ENCODE measurements at places on chromosomes 5 and 9.
A peak's percentile ranks its signal among the peaks of the same experiment; 100 is the strongest.

DNA sequence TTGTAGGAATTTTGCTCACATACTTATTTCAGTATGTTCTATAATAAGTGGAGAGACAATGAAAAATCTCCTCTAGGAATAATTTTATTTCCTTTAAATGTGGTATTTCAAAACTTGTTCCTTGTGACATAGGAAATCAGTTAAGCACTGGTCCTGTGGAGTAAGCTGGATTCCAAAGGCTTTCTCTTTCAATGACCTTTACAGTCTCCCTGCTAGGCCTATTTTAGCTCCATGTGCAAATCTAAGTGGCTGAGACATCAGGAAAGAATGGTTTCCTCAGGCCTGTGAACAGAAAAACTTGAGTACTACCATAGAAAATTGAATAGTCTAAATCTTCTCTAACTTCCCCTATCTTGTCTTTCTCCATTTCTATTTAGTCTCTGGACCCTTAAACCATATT, 514.2 kb upstream of the TLE4 start:
- DNase-seq = peak; percentile 25

- no peak for DNase-seq
These were observed 207.7 kb downstream of the MEF2C start for GRCh38 chr5:88675168-88675707.

GRCh38 chr9:17907779-17908508, 329.1 kb downstream of the SH3GL2 start:
- DNase-seq = no peak

- DNase-seq = no peak
These were observed 52.4 kb downstream of the FSD1L start for GRCh38 chr9:105500108-105500766.

- no peak for DNase-seq
These were observed 236.8 kb downstream of the SLIT3 start for GRCh38 chr5:169064093-169064492.

DNA sequence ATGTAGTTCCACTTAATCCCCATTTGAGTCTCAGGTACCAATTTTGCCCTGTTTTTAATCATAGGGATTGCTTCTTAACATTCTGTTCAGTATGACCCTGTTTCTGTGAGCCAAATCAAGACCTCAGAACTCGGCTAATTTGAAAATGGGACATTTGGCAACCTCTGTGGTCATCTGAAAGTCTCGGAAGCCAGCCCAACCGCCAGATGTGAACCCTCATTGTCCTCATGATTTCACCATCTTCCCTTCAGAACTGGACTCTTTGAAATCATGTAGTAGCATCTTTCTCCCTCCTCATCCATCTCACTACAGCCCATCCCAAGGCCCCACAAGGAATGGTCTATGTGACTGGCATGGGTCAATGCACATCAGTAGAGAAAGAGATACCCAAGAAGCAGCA, 88.9 kb downstream of the S1PR3 start:
- DNase-seq = peak; percentile 1

DNA sequence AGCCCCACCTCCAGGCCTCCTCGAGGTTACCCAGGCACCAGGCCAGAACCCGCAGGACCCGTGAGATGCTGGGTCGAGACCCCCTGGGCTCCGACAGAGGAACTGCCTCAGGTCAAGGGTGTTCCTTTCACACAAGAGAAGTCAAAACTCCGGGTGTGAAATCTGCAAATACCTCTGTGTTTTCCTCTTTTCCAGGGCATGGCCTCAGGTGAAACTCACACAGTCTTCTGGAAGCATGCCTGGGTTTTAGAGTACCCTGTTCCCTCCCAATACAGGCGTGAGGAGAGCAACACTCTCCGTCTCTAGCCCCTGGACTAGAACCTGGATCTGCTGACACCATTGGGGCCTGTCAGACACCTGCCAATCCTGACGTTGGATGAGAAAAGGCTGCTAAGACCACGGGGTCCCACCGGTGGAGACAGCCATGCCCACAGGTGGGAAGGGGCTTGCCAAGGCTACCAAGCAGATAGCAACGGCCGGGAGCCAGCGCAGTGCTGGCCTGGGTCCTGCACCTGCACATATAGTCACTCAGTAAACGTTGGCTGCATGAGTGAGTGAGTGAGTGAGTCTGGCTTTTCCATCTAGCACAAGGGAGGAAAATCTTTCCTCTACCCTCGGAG, 182.0 kb upstream of the PPP1R26 start:
- no peak for DNase-seq

- DNase-seq = no peak
These were observed at the start of gene PCDH12 for GRCh38 chr5:141958113-141958512. Gene PCDH12 (minus strand): TSS chr5:141958202. CDS start chr5:141957851, 351 bp downstream.

DNA sequence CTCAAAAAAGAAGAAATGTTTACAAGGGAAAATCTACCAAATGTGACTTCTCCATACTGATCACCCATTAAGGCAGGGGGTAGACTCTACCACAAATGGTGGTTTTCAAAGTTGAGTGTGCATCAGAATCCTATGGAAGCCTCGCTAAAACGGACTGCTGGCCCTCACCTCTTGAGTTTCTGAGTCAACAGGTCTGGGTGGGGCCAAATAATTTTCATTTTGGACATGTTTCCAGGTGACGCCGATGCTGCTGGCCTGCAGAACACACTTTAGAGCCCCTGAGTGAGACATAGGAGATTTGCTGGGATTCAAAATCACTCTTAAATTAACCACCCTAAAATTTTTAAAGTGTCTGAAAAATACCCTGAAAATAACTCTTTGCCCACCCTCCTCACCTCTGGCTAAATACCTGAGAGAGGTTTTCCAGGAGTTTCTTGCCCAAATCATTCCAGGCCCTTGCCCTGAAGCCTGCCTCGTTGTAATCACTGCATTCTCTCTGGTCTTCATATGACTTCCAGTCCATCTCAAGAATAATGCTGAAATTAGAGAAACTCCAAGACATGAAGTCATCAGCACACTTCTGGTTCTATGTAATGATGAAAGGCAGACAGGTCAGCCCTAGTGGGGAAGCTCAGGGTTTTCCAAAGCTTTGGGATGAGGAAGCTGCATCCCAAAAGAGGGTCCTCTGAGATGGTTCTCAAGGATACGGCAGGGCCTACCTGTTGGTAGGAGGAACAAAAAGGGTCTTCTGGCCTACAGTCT, 18.2 kb downstream of the C9orf152 start:
- DNase-seq = no peak

GRCh38 chr5:171682801-171683200, 102.8 kb upstream of the SMIM23 start:
- DNase-seq = no peak

- DNase-seq = no peak
These were observed 330.0 kb downstream of the ARRDC3 start for GRCh38 chr5:91052977-91053740.

DNA sequence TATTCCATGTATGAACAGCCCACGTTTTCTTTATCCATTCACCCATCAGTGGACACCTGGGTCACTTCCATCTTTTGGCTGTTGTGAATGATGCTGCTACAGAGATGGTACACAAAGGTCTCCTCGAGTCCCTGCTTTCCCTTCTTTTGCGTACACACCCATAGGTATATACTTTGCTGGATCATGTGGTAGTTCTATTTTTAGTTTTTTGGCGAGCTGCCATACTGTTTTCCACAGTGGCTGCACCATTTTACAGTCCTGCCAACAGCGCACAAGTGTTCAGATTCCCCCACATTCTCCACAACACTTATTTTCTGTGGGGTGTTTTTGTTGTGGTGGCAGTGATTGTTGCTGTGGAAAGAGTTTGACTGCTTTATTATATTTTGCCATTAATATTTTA, 16.2 kb downstream of the RAPGEF1 start:
- DNase-seq = no peak

- no peak for DNase-seq
These were observed 124.2 kb downstream of the TRIO start for GRCh38 chr5:14267166-14267838.

- DNase-seq = no peak
These were observed 452.8 kb downstream of the NFIB start for GRCh38 chr9:13860946-13861640.

DNA sequence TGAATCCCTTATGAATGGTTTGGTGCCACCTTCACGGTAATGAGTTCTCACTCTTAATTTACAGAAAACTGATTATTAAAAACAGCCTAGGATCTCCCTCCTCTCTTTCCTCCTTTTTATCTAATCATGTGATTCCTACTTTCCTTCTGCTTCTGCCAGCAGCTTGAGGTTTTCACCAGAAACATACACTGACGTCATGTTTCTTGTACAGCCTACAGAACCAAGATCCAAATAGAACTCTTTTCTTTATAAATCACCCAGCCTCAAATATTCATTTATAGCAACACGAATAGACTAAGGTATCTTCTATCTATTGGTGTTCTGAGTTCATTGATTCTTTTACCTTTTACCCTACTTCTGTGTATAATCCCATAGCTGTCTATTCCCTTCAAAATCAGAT, 388.9 kb upstream of the CDH10 start:
- no peak for DNase-seq
